ENCODE measurements at places on chromosomes 4 and X.
A peak's percentile ranks its signal among the peaks of the same experiment; 100 is the strongest.

DNA sequence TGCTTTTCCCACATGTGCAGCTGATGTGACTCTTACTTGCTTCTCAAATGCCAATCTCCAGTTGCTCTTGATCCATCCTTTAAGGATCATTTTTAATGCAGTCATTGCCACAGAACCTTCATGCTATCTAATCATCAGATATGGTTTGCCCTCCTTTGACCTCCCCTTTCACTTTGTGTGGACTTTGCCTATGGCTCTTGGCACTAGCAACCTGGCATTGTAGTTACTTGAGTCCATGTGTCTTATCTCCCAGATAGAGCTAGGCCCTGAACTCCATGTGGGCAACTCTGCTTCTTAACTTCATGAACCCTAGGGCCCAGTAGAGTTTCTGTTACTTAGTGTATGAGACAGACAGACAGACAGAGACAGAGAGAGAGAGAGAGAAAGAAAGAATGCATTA lies 41.6 kb downstream of the MTM1 start:
- no peak for DNase-seq

GRCh38 chrX:111100191-111100590 lies 4.2 kb downstream of the PAK3 start:
- DNase-seq, result peak; percentile 26

GRCh38 chrX:3695536-3695935 lies 17.9 kb downstream of the PRKX start:
- peak; percentile 1 for DNase-seq

- no peak for DNase-seq
Observed at GRCh38 chr4:105569057-105569865, 16.8 kb downstream of the ARHGEF38 start.

DNA sequence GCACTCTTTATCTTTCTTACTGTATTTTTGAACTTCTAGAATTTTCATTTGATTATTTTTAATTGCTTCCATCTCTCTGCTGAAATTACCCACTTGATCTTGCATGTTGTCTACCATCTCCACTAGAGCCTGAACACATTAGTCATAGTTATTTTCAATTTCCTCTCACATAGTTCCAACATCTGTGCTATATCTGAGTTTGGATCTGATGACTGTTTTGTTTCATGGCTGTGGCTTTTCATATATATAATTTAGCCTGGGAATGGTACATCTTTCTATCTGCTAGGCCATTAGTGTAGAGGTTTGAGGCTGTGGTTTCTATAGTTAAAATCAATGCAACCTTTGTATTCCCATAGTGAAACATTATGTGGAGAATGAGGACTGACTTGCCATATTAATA lies 33.2 kb downstream of the NPY2R start:
- DNase-seq, result no peak

DNA sequence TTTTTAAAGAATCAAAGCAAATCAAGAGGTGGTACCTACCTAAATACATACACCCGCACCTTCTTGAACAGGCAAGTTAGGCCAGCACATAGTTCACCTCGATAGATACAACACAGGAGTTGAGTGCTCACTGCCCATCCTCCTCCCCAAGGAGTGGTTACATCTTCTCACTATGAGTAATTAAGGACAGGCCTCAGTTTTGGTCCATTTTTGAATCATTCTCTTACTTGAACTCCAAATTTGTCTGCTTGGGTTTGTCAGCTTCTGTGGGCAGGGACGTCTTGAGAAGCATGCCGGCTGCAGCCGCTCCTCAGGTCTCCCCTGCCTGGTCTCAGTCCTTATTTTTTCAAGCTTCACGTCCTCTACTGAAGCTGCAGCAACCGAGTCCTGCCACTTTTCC lies 190.6 kb upstream of the RBPJ start:
- DNase-seq, result no peak

DNA sequence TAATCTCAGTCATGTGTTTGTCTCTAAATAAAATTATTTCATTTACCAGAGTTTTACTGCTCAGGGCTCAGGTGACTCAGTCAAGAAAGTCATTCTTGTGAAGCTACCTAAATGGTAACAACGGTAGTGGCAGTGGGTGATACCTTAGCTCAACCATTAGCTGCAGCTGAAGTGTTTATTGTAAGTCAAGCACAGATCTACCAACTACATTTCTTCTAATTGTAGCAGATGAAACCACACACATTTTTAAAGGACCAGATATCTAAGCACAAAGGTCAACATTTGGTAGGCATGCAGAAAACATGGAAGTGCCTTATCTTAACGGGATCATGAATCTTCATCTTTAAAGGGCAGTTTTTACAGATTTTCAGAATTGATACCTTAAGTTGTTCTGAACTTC lies 79.1 kb downstream of the FAT4 start:
- no peak for DNase-seq

- no peak for DNase-seq
Observed at GRCh38 chr4:88621763-88622327, 29.6 kb downstream of the HERC3 start.

DNA sequence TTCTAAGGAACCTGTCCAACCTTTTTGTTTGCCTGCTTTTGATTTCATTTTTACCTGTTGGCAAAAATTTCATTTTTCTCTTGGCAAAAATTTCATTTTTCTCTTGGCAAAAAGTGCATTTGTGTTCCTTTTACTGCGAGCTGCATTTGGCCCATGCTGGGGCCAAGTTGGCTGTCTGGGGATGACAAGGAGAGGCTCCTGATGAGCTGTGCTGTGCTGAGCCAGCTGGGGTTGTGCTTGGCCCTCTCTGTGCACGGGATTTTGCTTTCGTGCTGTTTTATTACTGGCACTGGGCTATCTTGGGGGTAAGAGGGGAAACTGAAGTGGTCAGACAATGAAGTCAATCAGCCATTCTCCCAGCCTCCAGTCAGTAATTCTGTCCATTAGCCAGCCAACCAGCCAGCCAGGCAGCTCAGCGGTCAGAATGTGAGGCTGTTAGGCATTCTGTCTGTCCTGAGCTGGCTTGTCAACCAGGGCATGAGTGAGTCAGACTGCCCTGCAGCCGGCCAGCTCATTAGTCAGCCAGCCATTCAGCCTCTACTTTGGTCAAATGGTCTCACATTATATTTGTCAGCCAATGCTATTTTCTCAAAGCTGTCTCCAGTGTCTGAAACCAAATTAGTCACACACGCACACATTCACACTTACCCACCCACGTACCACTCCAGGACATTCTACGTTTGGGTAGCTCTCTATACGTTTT lies 56.9 kb upstream of the PRPS1 start:
- no peak for DNase-seq

DNA sequence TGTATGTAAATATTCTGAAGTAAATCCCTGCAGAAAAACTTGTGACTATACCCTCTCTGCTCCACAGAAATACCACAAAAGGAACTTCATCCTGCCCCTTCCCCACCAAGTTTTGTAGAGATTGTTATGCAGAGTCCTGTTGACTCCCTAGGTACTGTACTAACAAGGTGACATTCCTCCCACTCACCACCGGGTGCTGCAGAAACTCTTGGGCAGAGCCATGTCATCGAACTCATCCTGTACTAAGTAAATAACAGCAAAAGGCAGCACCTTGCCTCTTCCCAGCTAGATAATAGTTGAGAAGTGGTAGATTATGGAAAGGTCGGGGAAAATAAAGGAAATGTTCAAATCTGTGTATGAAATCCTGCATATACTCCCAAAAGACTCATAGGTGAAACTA lies 233.3 kb downstream of the STPG2 start:
- DNase-seq, result no peak

DNA sequence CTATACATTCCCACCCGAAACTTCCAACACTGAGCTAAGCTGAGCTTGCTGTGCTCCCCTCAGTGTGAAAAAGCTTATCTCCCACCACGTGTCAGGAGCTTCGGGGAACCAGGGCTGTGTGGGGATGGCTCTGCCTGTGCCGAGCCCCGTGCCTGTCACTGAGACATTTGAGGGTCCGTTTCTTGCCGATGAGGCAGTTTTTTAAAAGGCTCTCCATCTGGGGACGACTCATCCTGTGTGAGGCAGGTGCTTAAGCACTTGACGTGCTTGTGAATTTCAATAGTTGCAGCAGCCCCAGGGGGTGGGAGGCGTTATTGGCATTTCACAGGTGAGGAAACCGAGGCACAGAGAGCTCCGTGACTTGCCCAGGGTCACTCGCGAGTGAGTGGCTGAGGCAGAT lies 151.8 kb downstream of the STOX2 start:
- no peak for DNase-seq

DNA sequence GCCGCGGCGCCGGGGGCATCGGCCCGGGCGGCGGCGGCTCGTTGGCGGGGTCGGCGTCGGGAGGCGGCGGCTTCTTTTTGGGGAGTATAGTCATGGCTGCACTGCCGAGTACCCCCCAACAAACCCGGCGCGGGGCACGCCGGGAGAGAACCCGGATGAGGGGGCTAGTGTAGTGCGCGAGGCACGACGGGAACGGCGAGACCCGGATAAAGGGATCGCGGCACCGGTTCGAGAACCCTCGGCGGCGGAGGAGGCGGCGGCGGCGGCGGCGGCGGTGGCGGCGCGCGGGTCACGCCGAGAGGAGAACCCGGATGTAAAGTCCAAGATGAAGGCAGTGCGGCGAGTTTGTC lies at the start of gene OTUD5:
Gene OTUD5, minus strand, starts transcription at position 131 of the 350 bp plus-strand sequence. Its CDS starts 37 bp downstream, at position 94.
- peak; percentile 86 for DNase-seq

- no peak for DNase-seq
Observed at GRCh38 chr4:152901205-152901604, 34.9 kb upstream of the FHDC1 start.

DNA sequence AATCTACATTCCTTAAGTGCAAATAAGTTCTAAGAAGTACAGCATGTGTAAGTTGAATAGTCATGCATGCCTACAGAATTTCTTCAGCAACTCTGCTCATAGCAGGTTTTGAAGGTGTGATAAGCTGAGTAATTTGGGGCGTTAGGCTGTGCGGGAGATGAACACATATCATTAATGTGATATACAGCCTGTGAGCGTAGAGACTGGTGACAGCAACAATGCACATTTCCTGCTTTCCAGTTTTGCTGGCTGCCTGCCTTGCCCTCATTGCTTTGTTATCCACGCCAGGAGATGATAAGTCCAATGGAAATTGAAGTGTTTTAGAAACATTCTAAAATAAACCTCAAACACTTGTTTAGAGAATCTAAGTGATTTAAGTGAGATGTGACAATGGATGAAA lies 1709.4 kb downstream of the ARAP2 start:
- no peak for DNase-seq

DNA sequence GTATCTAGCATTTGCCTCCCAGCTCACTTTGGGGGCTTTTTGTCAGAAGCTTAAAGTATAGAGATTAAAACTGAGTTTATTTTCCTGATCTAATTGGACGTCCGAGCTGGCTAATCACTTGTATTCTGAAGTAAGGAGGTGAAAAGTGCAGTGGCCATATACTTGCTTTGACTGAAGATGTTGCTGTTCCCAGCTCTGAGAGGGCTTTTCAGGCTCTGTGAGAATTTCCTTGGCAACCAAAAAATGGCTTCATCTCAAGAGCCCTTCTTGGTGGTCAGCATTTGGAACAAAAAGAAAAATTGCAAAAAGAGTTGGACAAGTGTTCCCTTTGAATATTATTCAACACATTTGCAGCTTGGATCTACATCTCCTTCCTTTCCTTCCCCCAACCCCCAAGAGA lies 67.0 kb downstream of the SLC4A4 start:
- peak; percentile 52 for DNase-seq

GRCh38 chr4:56762484-56763250 lies 58.8 kb downstream of the SPINK2 start:
- no peak for DNase-seq

- DNase-seq, result no peak
Observed at GRCh38 chrX:137566746-137567679, 1.1 kb downstream of the ZIC3 start.

DNA sequence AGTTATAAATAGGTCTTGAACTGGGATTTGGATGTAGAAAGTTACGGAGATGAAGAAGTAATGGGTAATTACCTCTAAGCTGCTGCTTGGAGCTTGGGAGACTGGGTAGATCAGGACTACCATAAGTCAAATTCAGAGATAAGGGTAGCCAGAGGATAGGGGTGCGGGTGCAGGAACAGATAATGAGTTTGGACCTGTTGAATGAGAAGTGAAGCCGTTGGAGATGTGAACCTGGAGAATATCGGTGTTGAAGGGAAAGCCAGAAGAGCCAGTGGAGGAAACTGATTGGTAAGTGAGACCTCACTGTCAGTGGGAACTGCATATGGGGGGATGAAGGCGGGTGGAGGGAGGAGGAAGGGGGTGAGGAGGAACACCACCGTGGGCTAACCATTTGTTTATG lies 618 bp upstream of the FOXO4 start:
- peak; percentile 38 for DNase-seq

- DNase-seq, result no peak
Observed at GRCh38 chr4:68654946-68655721, 15.3 kb downstream of the UGT2B15 start.

DNA sequence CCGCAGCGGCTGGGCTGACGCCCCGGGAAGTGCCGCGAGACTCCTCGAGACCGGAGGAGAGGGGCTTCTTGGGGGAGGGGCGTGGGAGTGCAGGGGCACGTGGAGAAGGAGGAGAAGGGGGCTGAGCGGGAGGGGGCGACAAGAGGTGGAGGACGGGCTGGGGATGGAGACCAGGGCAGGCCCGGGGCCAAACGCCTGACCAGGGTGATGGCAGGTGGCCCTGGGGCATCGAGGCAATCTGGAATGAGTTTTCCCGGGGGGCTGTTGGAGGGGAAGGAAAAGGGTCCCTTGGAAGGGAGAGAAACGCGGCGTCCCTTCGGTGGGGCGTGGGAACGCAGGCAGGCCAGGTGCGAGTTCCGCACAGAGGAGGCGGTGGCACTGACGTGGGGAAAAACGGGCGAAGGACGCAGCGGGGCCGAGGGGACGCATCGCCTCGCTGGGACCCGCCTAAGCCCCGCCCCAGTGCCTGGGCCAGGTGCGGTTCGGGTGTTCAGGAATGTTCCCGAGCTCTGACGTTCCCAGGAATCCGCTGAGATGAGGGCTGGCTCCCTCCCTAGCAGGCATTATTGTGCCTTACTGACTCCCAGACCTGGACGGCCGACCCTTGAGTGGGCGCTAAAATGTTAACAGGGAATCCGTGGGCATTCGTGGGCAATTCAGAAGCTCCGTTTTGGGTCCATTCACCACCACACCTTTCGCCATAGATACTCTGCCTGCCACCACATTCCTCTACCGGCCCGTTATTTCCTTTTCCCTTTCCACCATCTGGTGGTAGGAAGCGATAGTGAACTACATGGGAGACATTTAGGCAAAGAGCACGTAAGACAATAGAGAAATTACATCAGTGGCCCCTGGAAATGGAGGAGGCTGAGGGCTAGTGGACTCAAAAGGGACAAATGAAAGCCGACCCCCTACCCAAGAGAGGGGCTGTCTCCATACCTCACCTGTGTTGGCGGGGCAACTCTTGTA lies 795 bp upstream of the SH3KBP1 start:
- peak; percentile 85 for DNase-seq

- DNase-seq, result no peak
Observed at GRCh38 chrX:45577361-45577760, 376.7 kb upstream of the DIPK2B start.

All from OCI-M1 (cell line).